ENCODE measurements at places on chromosomes 16 and 17.

DNA sequence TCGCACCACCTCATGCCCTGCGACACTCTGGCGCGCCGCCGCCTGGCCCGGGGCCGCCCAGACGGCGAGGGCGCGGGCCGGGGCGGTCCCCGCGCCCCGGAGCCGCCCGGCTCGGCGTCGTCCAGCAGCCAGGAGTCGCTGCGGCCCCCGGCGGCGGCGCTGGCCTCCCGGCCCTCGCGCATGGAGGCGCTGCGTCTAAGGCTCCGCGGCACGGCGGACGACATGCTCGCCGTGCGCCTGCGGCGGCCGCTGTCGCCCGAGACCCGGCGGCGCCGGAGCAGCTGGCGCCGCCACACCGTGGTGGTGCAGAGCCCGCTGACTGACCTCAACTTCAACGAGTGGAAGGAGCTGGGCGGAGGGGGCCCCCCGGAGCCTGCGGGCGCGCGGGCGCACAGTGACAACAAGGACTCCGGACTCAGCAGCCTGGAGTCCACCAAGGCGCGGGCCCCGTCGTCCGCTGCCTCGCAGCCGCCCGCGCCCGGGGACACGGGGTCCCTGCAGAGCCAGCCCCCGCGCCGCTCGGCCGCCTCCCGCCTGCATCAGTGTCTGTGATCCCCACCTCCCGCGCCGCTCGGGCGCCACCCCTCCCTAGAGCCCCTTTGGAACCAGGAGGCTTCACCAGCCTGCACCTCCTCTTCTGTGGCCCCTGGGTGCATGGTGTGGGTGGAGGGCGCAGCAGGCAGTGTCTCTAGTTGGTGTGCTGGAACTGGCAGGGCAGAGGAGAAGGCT is 82.3 kb downstream of the ARHGAP23 start:
- no peak for DNase-seq

- no peak for DNase-seq
Observed at GRCh38 chr16:50269769-50270509, 3.6 kb downstream of the ADCY7 start.

- DNase-seq, result no peak
Observed at GRCh38 chr17:81368161-81369022, 26.9 kb upstream of the BAHCC1 start.

GRCh38 chr16:69754469-69755310 is at the start of gene NOB1:
Gene NOB1 (minus strand): TSS chr16:69754926. CDS start chr16:69754910, 16 bp downstream.
- peak; percentile 95 for DNase-seq

GRCh38 chr16:20051611-20052010 is 22.1 kb downstream of the GPR139 start:
- DNase-seq, result no peak

DNA sequence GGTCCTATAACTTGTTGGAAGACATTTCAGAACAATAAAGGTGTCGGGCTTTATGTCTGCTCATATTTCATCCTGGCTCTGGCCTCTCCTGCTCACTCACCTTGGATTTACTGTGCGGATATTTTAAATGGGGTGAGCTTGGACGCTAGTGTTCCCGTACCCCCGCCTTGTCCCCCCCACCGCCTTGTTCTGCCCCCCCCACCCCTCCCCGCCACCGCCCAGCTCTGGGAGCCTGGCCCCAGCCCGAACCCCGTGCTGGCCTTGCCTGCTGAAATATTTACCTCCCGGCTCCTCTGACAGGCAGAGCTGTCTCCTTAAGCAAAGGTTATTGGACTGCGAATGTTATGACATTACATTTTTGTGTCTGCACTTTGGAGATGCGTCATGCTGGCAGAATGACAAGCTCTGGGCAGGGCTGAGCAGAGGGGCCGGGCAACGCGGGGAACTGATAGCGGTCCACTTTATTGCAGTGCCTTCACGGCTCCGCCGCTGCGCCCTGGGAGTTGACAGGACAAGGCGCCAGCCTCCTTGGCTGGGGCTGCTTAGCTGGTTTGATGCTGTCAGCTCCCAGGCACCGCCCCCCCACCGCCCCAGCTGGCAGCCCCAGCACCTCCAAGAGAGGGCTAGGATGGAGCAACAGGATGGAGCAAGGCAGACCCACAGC is 222.5 kb upstream of the GSE1 start:
- peak; percentile 92 for DNase-seq

DNA sequence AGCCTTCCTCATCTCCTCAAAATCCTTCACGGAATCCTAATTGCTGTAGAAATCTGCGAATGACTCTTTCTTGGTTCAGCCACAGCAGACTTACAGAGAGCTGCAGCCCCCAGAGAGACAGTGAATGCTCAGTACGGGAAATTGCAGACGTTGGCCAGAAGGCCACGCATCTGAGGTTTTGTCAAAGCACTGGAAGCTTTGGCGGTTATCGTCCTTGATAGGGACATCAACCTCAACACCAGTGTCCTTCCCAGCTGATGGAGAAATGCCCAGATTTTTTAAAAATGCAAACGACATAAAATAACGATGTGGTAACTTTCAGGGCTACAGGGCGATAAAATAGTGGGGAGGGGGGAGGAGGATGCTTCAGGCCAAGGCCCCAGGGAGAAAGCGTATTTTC is 166.6 kb upstream of the CIBAR2 start:
- DNase-seq, result no peak

DNA sequence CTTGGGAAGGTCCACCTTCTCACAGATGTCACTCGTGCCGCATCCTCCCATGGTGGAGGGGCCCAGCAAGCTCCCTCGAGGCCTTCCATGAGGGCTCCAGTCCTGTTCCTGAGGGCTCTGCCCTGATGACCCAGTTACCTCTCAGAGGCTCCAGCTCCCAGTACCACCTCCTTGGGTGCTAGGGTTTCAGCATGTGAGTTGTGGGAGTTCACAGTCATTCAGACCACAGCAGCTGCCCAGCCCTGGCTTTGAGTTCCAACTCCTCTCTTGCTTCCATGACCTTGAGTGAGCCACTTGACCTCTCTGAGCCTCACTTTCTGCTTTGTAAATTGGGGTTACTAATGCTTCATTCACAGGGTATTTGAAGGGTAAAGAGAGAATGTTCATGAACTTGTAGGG is 37.1 kb upstream of the LGALS9 start:
- DNase-seq, result no peak

DNA sequence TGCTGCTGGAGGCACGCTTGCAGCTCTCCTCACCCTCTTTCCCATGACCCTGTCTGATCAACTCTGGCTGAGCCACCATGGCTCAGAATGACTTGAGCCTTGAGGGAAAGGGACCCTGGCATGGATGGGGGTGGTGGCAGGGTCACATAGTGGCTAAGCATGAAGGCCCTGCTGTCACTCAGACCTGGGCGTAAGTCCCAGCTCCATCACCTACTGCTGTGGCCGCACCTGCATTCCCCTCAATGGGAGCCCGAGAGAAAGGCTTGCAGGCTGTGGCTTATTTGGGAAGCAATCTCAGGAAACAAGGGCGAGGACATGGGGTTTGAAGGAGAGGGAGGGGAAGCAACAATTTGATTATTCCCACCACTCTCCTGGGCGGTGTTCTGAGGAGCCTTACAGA is 17.7 kb upstream of the RAP1GAP2 start:
- no peak for DNase-seq

DNA sequence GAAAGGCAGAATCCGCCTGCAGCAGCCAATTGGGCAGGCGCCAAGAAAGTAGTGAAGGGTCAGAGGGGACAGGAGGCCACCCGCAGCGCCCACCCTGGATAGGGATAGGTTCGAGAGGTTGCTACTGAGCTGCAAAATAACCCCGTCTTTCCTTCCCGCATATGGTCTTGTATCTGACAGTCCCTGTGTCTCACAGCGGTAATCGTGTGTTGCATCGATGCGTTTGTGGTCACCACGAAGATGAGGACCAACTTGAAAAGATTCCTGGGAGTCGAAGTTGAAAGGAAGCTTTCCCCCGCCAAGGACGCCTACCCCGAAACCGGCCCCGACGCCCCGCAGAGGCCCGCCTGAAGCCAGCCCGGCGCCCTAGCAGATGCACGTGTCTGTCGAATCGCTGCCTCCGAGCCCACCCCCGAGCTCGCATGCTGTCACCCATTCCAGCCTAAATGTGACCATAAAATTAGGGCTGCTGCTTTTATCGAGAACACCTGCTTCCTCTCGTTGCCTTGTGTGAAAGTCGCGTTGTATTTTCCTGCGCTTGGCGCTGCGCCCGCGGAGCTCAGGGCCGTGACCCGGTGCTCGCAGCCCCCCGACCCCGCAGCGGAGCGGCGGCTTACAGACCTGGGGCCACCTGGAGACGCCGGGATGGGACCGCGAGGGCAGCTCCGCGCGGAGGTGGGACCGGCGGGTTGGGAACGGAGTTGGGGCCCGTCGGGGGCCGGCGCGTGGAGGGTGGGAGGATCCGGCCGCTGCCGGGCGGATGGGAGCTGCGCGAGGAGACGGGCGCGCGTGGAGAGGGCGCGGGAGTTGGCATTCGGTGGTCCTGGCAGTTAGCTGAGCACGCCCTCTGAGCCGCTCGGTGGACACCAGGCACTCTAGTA is at the start of gene CMTM2:
Gene CMTM2, plus strand, starts transcription at position 813 of the 881 bp plus-strand sequence. CDS start 145 bp downstream, outside the sequence.
- peak; percentile 10 for DNase-seq

DNA sequence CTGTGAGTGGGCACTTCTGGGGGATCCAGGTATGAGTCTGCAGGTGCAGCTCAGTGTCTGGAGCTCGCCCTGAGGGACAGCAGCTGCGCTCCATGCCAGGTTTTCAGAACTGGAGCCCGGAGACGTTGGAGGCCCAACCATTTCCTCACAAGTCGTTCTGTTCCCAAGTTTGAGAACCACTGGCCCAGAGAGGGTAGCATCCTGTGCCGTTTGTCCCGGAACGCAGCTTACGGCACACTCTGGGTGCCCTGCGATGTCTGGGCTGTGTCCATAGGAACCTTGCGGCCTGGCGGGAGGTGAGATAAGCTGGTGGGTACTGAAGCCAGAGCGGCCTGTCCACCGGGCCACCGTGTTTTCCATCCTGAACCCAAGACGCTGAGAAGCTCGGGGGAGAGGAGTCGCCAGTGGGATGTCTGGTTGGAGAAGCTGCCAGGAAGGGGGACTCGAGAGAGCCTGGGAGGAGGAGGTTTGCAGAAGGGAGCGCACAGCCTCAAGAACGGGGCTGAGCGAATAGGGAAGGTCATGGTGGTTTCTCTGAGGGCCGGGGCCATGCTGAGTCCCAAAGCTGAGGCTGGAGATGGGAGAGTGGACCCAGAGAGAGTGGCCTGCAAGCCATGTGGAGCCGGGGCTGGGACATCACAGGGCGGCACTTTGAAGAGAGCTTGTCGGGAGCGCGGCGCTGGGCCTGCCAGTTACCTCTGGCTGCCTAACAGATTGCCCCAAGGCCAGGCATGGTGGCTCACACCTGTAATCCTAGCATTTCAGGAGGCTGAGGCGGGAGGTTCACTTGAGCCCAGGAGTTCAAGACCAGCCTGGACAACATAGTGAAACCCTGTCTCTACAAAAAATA is 211.0 kb upstream of the GSE1 start:
- DNase-seq, result no peak

DNA sequence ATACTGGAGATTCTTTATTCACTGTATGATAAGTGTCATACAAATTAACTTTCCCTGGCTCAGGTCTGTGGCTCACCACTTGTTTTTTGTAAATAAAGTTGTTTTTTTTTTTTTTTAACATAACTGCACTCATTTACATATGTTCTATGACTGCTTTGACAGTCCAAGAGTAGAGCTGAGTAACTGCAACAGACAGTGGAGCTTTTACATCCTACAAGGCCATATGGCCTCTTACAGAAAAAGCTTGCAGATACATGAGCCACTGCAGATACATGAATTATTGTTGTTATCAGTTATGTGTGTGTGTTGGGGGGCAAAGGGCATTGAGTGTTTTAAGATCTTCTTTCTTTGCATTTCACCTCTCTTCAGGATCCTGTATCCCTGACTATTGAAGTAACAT is 311.7 kb downstream of the BCAS3 start:
- no peak for DNase-seq

DNA sequence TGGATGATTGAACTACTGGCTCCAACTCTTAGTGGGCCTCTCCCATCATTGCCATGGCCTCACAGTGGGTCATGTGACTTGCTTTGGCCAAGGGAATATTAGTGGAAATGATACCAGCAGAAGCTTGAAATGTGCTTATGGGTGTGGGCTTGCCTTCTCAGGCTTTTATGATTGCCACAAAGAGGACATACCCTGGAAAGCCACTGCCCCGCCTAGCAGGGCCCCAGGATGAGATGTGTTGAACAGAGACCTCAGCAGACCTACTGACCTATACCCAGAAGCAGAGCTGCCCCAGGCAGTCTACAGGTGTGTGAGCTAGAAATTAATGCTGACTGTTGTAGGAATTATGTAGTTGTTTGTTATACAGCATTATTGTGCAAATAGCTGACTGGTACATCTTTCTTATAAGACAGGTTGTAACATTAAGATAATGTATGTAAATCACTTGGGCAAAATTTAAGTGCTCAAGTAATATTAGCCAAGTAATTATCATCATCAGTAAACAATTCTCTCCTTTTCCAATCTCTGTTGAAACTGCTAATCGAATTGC is 67.8 kb upstream of the CDH5 start:
- no peak for DNase-seq

DNA sequence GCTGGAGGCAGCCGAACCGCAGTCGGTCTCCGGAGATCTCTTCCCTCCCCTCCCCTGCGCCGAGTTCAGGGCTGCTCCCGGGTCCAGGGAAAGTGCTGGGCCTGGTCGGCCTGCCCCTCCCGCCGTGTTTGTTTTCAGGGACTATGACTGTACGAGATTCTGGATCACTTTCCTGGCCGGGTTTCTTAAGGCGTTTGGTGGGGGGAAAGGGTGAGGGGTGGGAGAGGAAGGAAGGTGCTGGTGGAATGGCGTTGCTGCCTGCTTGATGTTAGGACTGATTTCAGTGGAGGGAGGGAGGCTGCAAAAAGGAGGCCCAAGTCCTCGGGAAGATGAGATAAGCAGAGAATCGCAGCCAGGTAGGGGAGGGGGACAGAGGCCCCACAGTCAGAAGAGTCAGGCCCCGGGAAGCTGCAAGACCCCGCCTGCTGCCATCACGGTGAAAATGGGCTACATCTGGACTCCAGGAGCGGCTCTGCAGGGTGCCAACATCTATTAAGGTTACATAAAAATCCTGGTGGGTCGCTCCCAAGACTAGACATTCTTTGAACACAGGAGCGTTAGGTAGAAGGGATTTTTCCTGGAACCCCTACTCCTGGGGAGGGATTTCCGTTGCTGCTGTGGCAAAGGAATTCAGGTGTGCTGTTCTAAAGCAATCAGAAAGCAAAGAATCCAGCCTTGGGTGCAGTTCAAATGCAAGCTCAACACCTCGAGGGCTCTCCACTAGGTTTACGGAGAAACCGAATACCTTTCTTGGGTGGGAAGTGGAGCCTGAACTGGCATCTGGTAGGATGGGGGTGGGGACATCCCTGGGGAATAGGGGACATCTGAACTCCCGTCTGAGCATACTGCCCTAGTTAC is 1.2 kb downstream of the ARHGAP44 start:
- DNase-seq, result no peak

DNA sequence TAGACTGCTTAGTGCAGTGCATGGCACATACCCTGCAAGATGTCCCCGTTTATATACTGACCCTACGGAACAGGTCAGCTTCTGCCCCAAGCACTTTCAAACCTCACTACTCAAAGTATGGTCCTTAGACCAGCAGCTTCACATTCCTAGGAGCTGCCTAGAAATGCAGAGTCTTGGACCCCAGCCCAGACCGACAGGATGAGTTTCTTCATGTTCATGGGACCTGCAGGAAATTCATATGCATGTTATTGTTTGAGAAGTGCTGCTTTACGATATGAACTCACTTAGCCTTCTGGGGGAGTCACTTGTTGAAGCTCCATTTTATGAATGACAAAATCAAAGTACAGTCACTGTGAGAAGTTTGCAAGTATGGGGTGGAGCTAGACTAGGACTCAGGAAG is 82.6 kb downstream of the DYNLRB2 start:
- peak; percentile 44 for DNase-seq

GRCh38 chr17:29384901-29385300 is 5.3 kb upstream of the TAOK1 start:
- DNase-seq, result no peak

Measured in AG10803 (cell line).